Anterior cingulate cortex (tissue), 58 donors: ENCODE measurements at places on chromosomes 5 and 9.

- no peak for DNase-seq
These were observed 81.0 kb upstream of the HTR4 start for GRCh38 chr5:148735301-148735835.

GRCh38 chr5:61268871-61269270, 63.2 kb upstream of the ZSWIM6 start:
- DNase-seq: no peak

DNA sequence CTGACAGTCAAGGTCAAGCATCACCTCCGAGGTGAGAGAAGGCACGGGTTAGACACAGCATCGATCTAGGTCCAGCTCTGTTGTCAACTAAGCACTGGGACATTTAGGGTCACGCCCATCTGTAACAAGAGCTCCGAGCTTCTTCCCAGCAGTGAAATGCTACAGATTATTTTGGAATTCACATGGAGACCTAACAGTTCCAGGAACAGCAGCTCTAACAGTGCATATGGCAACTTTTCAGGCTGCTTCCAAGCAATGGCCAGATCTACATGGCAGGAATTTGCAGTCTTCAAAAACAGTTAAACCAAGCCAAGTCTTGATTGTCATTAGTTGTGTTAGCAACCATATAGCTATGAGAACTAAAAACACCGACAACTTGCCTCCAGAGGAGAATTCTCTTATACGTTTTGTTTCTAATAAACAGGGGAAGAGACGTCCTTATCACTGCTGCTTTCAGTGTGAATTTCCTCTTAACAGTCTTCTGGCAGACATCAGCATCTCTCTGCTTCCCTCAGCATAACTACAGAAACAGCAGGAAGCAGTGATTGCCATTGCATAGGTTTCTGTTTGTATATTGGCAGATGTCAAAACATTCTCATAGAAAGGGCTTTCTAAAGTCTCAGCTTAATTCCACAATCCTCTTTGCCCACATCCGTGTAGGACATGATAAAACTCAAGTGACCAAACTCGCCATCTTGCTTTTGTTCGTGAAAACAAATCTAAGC, 242.1 kb upstream of the DAPK1 start:
- DNase-seq: no peak

DNA sequence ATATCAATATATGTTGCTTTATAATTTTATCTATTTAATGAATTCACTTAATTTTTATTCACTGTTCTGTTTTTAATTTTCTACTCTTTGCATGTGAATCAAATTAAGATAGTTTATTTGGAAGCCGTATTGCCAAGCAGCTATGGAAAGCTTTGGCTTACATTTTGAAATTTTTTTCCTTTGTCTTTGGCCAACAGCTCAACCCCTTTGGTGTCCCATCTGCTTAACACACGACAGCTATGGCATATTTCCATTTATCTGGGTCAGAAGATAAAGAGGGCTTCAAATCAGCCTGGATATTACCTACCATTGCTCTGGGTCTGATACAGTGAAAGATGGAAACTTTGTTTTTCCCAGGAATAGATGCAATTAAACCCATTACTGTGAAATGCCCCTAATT, 201.0 kb downstream of the WDR70 start:
- DNase-seq: no peak

DNA sequence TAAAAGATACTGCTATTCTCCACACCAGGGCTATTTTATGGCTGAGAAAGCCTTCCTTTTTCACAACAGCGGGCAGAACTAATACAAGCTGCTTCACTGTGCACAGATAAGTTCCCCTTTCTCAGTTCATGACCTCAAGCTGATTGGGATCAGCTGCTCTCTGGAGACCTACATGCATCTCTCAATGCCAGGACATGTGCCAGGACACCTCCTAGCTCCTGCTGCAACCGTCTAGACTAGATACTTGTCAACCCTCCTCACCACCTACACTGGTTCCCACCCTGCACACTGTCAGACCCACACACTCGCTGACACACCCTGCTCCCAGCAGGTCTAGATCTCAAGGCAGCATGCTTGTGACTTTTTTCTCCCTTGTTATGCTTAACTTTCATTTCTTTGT, 39.8 kb downstream of the STARD4 start:
- DNase-seq: no peak

GRCh38 chr9:129063061-129063460, 17.9 kb upstream of the DOLPP1 start:
- no peak for DNase-seq

GRCh38 chr9:94648185-94648584, 8.9 kb upstream of the FBP1 start:
- no peak for DNase-seq

- no peak for DNase-seq
These were observed 4.5 kb upstream of the GRHPR start for GRCh38 chr9:37417857-37418618.

DNA sequence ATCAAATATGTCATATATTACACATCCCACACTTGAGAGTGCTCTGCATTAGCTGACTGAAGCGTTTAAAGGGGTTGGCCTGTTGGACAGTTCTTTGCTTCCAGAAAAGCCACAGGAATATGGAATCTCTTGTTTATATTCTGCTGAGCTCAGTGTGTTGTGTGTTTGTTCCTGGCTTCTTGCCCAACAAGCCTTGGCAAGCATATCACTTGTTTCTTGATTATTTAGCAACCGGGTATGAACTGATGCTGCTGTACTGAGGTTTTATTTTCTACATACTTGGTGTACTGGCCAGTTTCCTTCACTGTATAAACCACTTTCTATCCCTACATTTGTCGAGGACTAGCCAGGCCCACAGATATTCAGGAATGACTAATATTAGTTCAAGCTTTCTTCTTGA, 378.9 kb downstream of the KCTD16 start:
- DNase-seq: no peak

DNA sequence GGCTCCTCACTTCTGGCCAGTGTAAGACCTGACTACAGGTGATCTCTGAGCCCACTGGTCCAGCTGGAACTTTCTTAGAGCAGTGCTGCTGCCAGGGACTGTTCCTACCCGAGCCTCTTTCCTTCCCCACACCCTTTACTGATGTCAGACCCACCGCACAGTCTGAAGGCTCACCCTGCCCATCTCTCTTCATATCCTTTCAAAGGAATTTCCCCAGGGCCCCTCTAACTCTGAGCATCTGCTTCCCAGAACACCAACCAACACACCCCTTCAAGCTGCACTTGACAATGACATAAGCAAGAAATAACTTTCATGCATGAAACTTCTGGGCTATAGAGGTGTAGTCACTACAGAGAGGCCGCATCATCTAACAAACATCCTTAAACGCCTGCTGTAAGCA, 119.6 kb downstream of the GABBR2 start:
- DNase-seq: no peak

DNA sequence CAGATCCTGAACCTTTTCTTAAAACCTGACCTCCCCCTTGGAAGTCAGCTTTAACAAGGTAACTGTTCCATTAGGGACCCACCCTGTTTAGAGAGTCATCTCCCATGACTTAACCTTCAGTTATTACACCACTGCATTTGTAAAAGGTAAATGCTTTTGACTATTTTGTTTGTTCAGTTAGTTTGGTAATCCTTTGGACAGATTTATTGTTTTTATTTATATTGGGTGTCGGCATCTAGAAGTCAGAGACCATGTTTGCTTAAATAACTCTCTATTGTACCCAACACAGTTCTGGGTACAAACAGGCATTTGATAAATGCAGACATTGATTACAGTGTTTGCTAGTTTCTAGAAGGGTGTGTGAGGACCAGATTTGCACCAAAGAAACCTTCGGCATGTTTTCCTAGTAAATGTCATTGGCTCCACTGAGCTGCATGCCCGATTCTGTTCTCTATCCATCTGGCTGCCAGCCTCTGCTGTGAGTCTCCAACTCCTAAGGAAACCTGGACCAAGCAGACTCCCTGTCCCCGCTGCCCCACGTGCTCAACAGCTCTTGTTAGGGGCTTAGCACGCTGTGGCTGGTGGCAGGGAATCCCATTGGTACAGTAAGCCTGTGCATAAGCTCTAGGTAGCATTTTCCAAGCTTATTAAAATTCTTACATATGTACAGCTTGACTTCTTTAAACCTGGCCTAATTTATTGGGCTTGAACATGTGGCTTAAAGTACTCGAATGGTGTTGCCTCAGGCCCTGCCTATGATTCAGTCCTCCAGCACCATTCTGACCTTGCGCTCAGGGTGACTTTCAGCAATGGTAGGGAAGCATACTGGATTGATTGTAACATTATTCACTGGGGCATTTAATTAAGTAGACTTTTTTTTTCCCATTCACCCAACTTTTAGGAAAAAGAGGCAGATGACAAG, 6.6 kb downstream of the PCBD2 start:
- no peak for DNase-seq

GRCh38 chr5:11984196-11984595, 80.0 kb upstream of the CTNND2 start:
- DNase-seq: no peak

GRCh38 chr9:2568689-2569088, 52.9 kb upstream of the VLDLR start:
- DNase-seq: no peak

- DNase-seq: no peak
These were observed 25.8 kb downstream of the DIRAS2 start for GRCh38 chr9:90616806-90617205.

DNA sequence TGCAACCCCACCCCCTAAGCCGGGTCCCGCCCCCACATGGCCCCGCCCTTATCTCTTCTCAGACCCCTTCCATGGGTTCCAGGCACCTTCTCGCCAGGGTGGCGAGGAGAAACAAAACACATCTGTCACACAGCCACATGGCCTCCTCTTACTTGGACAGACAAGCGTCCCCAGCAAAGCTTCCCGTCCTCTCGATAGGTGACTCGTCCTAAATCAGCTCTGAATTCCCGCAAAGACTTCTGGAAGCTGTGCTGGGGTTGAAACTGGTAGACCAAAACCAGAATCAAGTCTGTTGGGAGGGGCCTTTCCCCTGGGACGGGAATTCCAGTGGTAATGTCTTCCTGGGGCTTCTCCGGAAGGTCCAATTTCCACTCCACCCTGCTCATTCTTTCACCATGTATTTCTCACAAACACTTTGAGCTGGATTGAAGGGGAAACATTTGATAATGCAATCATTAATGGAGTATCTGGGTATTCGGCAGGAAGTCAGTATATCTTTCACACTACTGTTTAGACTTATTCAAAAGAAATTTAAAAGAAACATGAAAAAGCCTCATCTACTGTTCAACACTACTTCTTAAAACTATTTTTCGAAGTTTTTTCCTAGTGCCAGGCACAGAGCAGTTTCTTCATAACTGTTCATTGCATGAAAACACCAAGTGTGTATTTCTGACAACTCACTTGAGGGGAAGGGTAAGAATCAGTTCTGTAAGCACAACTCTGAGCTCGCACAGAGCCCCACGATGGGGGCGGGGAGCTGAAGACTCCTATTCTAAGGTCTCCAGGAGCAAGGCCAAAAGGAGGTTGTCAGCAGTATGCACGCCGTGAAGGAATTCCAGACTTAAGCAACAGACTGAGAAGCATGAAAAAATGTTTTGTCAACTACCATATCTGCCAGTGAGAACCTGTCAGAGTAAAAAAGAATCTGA, 644 bp upstream of the CTNNAL1 start:
- DNase-seq: no peak

DNA sequence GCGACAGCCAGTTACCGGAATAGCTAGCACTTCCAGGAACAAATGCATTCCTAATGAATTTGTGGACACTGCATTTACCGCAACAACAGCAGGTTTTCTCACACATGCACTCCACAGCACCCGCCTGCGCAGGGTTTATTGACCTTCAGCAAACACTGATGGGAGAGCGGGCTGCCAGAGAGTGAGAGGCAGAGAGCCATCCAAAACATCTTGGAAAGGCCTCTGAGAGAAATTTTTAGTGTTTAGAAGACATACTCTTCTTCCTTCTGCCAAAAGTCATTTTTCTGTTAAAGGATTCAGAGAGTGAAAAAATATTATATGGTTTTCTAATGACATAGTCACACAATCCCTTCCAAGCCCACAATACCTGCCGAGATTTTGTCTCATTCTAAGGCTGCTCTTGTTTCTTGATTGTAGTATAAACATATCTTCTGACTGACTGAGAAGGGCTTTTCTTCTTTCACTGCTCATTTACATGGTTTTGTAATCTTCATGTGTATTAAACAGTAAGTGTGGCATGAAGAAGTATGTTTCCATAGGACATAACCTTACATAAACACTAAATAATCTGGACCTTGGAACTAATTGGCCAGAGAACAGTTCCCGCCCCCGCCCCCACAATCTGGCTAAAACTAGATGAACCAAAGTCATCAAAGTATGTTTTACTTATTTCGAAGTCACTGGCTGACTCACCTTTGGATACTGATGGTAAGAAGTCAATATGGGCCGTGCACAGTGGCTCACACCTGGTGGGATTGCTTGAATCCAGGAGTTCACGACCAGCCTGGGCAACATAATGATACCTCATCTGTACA, 432.5 kb upstream of the MEF2C start:
- DNase-seq: no peak

DNA sequence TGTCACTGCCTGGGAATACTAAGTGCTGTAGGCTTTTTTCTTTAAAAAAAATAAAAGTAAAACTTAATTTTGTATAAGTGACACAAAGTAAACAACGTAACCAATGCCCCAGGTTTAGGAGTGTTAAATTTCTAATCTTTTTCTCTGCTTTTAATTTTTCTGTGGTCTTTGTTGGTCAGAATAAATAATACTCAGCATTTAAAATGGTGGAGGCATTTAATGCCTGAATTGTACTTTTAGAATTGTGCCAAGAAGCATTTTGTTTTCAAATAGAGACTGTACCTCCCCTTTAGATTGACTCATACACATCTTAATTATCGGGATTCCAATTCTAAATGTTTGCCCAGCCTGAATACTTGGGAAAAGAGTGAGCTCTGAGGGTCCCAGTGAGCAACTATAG, 1.6 kb downstream of the DMXL1 start:
- DNase-seq: no peak

GRCh38 chr5:56415356-56415765, 182.2 kb upstream of the ANKRD55 start:
- no peak for DNase-seq

DNA sequence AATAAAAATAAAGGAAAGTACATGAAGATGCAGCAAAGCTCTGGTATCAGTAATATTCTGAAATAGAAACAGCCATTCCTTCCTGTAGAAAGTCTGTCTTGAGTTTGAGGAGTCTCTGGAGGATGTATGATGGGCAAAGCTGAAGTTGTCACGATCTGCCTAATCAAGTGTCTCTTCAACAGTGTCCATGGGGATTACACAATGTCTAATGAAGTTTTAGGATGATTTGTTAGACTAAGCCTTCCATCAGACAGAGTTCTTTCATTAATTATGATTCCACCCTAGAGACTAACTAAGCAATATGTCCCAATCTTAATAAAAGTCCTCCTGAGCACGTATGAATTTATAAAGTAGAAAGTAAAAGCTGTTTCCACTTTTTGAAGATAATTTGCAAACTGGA, 26.9 kb downstream of the PDE4D start:
- DNase-seq: no peak

- no peak for DNase-seq
These were observed 11.0 kb upstream of the FAM81B start for GRCh38 chr5:95380103-95380628.

DNA sequence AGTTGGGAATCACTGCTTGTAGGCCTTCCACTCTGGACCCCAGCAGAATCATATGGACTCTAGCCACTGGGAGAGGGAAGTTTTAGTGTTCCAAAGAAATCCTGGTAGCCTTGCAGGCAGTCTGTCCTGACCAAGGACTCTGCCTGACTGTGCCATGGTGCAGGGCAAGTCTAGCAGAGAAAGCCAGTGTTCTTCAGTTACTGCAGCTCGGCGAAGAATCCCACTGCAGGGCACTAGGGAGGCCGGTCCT, 20.3 kb upstream of the MATR3 start:
- no peak for DNase-seq

- DNase-seq: no peak
These were observed 15.3 kb downstream of the PCDHGC5 start for GRCh38 chr5:141504216-141504615.

- DNase-seq: no peak
These were observed 28.2 kb upstream of the CPLX2 start for GRCh38 chr5:175842951-175843793.
